ENCODE measurements at places on chromosomes 13 and 19.
A peak's percentile ranks its signal among the peaks of the same experiment; 100 is the strongest.

GRCh38 chr13:102328909-102329308 lies 72.9 kb downstream of the FGF14 start:
- no peak for DNase-seq

GRCh38 chr19:10421240-10422045 lies 1.1 kb downstream of the PDE4A start:
- no peak for DNase-seq

GRCh38 chr13:114097212-114097892 lies 35.1 kb downstream of the RASA3 start:
- no peak for DNase-seq

GRCh38 chr13:21901336-21901735 lies 230.5 kb downstream of the FGF9 start:
- DNase-seq = no peak

DNA sequence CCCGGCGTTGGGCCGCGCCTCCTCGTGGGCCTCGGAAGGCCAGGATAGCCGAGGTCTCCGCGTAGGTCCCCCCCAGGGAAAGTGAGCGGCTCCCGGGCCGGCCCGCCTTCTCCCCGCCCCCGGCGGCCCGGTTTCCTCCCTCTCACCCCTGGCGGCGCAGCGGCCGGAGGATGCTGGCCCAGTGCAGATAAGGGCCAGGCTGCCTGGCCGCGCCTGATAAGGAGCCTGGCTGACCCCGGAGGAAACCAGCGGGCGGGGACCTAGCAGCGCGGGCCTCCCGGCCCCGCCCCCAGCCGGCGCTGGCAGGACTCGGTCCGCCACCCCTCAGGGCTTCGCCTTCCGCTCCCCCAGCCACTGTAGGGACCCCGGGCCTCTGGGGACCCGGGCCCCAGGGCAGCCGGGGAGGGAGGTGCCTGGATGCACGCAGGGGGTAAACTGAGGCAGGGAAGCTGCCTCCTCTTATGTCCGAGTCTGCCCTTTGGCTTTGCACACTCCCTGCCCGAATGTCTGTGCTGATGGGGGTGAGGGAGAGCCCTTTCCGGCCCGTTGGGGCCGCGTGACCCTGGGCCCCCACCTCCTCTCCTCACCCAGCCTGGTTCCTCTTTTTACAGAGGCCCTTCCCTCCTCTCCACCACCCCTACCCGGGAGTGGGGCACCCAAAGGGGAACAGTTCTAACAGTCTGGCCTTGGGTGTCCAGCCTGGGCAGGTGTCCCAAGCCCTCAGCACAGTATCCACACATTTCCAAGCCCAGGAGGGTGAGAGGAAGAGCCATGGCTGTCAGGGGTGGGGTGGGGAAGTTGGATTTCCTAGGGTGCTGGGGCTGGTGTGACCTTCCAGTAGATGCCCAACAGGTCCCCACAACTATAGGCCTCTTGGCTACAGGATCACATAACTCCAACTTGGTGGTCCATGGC lies at the start of gene LYL1:
LYL1 (minus strand) TSS at position 193 of the 915 bp plus-strand sequence. CDS start 1,687 bp downstream, outside the sequence.
- DNase-seq = peak; percentile 77

- DNase-seq = no peak
Measured at GRCh38 chr19:771332-771785, 20.4 kb downstream of the MISP start.

- DNase-seq = no peak
Measured at GRCh38 chr13:95509521-95510310, 42.8 kb upstream of the CLDN10 start.

DNA sequence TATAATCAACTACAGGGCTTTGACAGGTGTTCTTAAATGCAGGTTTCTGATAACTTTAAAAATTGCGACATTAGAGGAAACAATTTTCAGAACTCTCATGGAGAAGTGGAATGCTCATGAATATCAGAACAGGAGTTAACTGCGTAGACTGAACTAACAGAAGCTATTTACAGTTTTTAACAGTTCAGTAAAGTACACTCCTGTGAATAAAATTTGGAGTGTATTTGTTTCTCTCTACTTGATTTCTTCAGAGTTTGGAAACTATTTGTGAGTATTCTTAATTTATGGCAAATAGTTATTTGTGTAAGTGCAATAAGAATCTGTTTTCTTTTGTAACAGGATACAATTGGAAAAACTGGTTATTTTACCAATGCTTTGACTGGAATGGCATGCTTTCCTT lies 114.4 kb downstream of the TNFRSF19 start:
- DNase-seq = no peak

- DNase-seq = no peak
Measured at GRCh38 chr19:5339198-5339949, 1.2 kb downstream of the PTPRS start.

GRCh38 chr13:112997188-112998130 lies 28.4 kb downstream of the MCF2L start:
- DNase-seq = no peak

- no peak for DNase-seq
Measured at GRCh38 chr19:38084196-38084595, 139.8 kb downstream of the DPF1 start.

- DNase-seq = no peak
Measured at GRCh38 chr13:46345866-46346265, 41.2 kb downstream of the RUBCNL start.

- no peak for DNase-seq
Measured at GRCh38 chr13:100644371-100644770, 30.2 kb downstream of the TMTC4 start.

DNA sequence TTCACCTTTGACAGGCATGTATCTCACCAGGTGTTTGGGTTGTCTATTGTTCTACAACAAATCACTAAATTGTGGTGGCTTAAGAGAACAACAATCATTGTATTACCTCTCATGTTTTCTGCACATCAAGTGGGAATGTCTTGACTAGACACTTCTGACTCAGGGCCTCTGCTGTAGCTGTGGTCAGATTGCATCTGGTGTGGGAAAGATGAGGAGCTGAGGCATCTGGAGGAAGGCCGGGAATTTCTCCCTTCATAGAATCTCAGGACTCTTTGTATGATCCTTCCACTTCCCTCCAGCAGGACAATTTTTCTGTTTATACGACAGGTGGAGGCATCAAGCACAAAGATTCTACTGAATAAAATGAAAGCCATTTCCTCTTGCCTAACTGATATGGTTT lies 511.8 kb upstream of the NBEA start:
- no peak for DNase-seq

DNA sequence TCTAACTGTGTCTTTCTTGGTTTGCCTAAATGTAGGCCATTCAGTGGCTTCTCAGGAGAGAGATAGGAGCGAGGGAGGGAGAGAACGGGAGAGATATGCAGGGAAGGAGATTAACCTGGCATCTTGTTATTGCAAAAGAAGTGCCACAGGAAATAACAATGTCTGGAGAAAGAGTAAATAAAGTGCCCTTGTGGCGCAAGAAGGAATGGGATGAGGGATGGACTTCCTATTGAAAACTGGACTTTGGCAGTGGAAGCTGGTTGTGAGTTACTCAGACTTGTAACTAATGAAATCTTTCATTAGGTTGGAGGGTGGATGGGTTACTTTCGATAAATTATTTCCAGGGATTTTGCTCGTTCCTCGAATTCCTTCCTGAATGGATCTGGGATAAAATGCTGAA lies 136.1 kb downstream of the LACC1 start:
- no peak for DNase-seq

DNA sequence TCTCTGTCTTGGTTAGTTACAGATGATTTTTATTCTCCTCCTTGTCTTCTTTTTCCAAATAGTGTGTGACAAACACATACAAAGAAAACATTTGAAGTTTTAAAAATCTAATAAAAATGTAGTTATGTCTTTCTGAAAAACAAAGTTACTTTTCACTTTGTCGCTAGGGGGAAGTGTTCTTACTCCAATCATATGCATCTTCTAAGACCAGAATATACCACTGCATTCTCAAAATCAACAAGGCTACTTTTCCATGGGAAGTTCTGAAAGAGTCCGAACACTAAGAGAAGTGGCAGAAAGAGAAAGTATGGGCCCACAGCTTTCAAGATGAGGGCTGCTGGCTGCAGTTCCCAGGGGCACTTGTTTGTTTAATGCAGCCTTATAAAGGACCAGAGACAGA lies 208.9 kb downstream of the DCT start:
- DNase-seq = no peak

GRCh38 chr13:47934371-47934770 lies 66.7 kb downstream of the SUCLA2 start:
- no peak for DNase-seq

GRCh38 chr19:633786-634639 lies 676 bp upstream of the POLRMT start:
- DNase-seq = no peak

GRCh38 chr19:36775768-36776167 lies 3.2 kb upstream of the ZNF850 start:
- DNase-seq = peak; percentile 75

DNA sequence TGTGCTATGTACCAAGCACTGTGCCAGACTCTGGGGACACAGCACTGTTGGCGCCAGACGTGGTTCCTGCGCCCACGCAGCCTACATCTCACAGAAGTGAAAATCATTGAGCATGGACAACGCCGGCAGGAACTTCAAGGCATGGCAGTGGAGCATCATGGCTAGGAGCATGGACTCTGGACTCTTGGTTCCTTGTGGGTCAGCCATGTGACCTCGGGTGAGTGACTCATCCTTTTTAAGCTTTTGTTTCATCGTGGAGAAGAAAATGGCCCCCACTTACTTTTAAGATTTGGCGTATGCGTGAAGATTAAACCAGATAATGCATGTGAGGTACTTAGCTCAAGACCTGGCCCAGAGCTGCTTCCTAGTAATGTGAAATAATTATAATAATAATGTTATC lies 988.5 kb downstream of the UQCRFS1 start:
- DNase-seq = no peak

DNA sequence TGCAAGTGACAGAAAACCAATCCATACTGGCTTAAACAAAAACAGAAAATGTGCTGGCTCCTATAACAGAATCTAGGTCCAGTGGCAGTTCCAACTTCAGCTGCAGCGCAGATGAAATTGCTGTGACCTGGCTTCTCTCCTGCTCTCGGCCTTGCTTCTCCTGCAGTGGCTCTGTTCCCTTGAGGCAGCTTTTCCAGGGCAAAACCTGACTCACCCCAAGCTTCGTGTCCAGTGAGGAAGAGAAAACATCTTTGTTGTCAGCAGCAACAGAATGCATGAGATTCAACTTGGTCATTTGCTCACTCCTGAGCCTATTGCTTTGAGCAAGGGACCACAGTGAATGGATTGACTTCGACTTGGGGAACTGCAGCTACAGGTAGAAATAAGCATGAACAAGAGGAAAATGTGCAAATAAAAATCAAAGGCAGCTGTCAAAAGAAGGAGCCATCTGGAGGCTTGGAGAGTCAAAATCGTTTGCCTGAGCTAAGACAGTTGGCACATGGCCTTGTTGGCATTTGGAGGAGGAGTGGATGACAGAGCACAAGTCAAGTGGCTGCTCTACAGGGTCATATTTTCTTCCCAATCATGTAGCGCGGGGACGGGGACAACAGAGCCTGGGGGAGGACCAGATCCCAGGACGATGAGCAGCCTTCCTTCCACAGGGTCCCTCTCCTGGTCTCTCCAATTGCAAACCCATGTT lies 523.4 kb downstream of the FGF9 start:
- DNase-seq = no peak

DNA sequence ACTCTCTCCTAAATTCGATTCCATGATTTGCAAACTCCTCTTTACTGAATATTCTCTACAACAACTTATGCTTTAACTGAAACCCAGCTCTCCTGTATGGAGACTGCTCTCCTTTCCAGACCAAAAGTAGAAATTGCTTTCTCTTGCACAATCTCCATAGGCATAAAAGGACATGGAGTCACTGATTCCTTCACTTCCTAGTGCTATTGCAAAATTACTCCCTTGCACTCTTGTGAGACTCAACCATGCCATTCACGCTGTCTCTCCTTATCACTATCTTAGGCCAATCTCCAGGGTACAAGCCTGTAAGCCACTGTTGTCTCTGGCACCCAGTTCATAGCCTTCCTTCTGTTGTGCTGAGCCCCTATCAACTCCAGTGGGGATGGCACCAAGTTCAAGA lies 30.6 kb downstream of the SERPINE3 start:
- no peak for DNase-seq

DNA sequence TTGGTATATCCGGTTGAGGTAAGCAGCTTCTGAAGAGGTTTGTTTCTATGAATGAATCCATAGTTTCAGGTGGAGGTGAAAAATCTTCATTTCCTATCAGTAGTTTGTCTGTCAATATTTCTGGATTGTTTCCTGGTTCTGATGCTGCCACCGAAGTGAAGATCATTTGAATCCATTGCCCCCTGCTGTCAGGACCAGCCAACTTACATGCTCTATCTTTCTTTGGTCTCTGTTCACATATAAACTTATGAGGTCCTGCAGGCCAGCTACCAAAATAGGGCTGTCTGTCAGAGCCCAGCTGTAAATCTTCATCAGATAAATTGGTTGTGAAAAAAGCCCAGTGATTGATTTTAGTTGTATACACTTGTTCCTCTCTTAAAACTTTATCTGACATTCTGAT lies 15.2 kb upstream of the N4BP2L1 start:
- no peak for DNase-seq

Measured in H1 (cell line).